Activated CD8-positive, alpha-beta memory T cell treated with anti-CD3 and anti-CD28 coated beads for 36 hours (primary cell): ENCODE measurements at places on chromosomes 16 and 17. TPM values are rescaled to one million over a fixed set of nuclear protein-coding genes. Genes with fewer than 3 reads are reported as not detected.

Gene KRTAP9-8
- not detected for total RNA-seq

Gene CES5A
- not detected for total RNA-seq

Gene SENP3
- total RNA-seq, result 112 TPM

Gene CA4
- total RNA-seq, result not detected

Gene BOLA2
- 10.1 TPM for total RNA-seq

Gene SERPINF2
- total RNA-seq, result 0.21 TPM

Gene CNGB1
- not detected for total RNA-seq

Gene ZKSCAN2
- total RNA-seq, result 6.1 TPM

Gene GNAO1
- 4.9 TPM for total RNA-seq

Gene HOXB6
- 0.25 TPM for total RNA-seq

Gene CCL4L2
- total RNA-seq, result 831 TPM

Gene TAOK1
- total RNA-seq, result 34.8 TPM

Gene ZNF385C
- total RNA-seq, result not detected

Gene CA5A
- not detected for total RNA-seq

Gene HBA2
- total RNA-seq, result not detected

Gene VMO1
- 0.32 TPM for total RNA-seq

Gene FN3K
- total RNA-seq, result 1.8 TPM

Gene SPATA32
- total RNA-seq, result 0.25 TPM

Gene GSG1L
- not detected for total RNA-seq

Gene GRAP
- 8.2 TPM for total RNA-seq

Gene TMEM114
- total RNA-seq, result not detected

Gene DRG2
- total RNA-seq, result 53.2 TPM

Gene TNS4
- total RNA-seq, result 4.7 TPM

Gene TMEM235
- total RNA-seq, result not detected

Gene KRT9
- not detected for total RNA-seq

Gene CYB5B
- total RNA-seq, result 170 TPM

Gene CACNG1
- total RNA-seq, result not detected

Gene FAM234A
- 21.8 TPM for total RNA-seq

Gene ZG16
- total RNA-seq, result not detected

Gene ABCC6
- not detected for total RNA-seq

Gene CHRNE
- 0.38 TPM for total RNA-seq

Gene HYDIN
- not detected for total RNA-seq

Gene RNF112
- total RNA-seq, result 0.27 TPM

Gene TEKT5
- total RNA-seq, result not detected

Gene ODF4
- not detected for total RNA-seq

Gene GINS2
- total RNA-seq, result 79.0 TPM

Gene TMIGD1
- not detected for total RNA-seq

Gene SYNGR3
- total RNA-seq, result 4.6 TPM

Gene ITGA3
- 8.0 TPM for total RNA-seq

Gene ZNF423
- total RNA-seq, result not detected

Gene OTOP2
- not detected for total RNA-seq

Gene DNAH9
- not detected for total RNA-seq

Gene GPR142
- total RNA-seq, result not detected

Gene GRB7
- total RNA-seq, result not detected

Gene NPIPB8
- total RNA-seq, result 1.1 TPM
